Femur (tissue), 1 donor: ENCODE measurements at places on chromosomes 4 and X.

- DNase-seq: no peak
These were observed 63.7 kb upstream of the CD99 start for GRCh38 chrX:2627272-2627867.

GRCh38 chr4:33357121-33357520, 2637.0 kb downstream of the PCDH7 start:
- DNase-seq: no peak

- DNase-seq: no peak
These were observed 101.1 kb upstream of the CYLC1 start for GRCh38 chrX:83759872-83760271.

GRCh38 chr4:148054275-148054674, 322.4 kb downstream of the ARHGAP10 start:
- no peak for DNase-seq

DNA sequence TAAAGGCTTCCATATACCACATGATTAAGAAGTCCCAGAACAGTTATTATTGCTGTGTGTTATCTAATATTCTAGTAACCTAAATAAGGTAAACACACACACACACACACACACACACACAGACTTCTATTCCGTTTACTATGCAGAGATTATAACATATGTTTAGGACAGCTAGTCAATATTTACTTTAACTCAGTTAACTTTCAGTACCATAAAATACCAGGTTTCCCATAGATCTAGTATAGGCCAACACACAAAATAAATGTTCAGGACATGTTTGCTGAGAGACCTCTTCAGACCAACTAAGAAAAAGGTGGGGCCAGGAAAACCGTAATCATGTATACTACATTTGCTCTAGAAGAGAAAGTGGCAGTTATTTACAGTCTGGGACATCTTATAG, 365.5 kb downstream of the KLHL13 start:
- DNase-seq: no peak

DNA sequence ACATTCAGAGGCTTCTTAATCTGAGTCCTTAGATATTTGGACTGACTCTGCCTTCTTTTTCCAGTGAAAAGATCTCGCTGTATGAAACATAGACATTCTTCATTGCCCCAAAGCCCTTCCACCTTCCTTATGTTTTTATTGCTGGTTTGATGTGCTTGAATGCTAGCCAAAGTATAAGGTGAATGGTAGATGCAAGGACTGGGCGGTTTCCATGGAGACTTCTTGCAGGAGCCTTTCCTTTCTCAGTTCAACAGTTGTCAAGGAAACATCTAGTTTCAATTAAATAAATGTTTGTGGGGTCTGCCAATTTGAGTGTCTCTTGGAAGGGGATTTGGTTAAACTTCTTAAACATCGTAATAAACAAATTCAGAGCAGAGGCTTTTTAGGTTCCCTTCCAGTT, 46.0 kb downstream of the REPS2 start:
- no peak for DNase-seq

GRCh38 chr4:40750461-40751258, 905 bp downstream of the NSUN7 start:
- no peak for DNase-seq

GRCh38 chr4:56906489-56907393, 959 bp upstream of the REST start:
- peak; percentile 25 for DNase-seq

- no peak for DNase-seq
These were observed 1034.8 kb downstream of the DMD start for GRCh38 chrX:32176510-32176909.

DNA sequence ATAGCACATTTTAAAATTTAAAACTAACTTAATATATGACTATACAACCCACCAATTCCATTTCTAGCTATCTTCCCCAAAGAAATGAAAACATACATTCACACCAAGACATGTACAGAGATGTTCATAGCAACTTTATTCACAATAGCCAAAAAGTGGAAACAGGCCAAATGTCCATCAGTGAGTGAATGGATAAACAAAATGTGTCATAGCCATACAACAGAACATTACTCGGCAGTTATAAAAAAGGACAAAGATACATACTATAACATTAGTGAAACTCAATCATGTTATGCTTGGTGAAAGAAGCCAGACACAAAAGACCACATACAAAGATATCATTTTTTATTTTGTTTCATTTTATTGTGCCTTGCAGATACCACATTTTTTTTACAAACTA, 396.8 kb downstream of the PACRGL start:
- no peak for DNase-seq

DNA sequence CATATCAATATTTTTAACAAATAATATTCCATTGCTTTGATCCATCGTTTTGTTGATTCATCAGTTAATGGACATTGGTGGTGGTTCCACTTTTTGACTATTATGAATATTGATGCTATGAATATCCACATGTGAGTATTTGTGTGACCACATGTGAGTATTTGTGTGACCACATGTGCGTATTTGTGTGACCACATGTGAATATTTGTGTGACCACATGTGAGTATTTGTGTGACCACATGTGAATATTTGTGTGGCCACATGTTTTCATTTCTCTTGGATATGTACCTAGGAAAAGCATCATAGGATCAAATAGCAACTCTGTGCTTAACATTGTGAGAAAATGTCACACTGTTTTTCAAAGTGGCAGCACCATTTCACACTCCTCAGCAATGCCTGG, 433.6 kb upstream of the FRG1 start:
- no peak for DNase-seq

- DNase-seq: no peak
These were observed 161.0 kb upstream of the GPRIN3 start for GRCh38 chr4:89468602-89469001.

- DNase-seq: no peak
These were observed 94.8 kb downstream of the MAML3 start for GRCh38 chr4:140059159-140059558.

GRCh38 chr4:75781305-75781704, 56.9 kb downstream of the USO1 start:
- no peak for DNase-seq

- DNase-seq: no peak
These were observed 161.3 kb upstream of the PCDH18 start for GRCh38 chr4:137693641-137694040.

GRCh38 chr4:174061026-174061425, 222.4 kb downstream of the FBXO8 start:
- DNase-seq: no peak

GRCh38 chr4:2335729-2336101, 73.8 kb upstream of the MXD4 start:
- DNase-seq: no peak

DNA sequence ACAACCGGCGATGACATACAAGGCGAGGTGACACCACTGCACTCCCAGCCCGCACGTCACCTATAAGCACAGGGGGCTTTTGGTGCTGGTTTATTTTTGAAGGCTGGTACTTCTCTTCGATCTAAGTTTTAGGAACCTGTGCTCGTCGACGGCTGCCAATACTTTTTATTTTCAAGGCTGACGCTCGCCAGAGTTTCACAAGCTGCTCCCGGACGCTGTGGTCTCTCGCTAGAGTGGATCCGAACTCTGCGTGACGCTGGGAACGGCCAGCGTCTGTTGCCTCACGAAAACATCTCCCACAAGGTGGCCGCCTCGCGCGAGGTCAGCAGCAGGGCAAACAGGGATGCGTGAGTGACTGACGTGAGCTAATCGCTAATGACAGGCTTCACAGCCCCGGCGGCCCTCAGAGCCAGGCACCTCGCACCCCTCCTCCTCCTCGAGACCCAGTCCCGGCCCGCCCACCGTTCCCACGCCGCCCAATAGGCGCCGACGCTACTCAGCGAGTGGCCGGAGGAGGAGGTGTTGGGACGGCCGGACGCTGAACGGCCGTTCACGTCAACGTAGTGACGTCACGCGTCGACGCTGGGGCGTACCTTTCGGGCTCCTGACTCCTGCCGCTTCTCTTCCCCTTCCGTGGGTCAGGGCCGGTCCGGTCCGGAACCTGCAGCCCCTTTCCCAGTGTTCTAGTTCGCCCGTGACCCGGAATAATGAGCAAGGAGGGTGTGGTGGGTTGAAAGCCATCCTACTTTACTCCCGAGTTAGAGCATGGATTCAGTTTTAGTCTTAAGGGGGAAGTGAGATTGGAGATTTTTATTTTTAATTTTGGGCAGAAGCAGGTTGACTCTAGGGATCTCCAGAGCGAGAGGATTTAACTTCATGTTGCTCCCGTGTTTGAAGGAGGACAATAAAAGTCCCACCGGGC, at the start of gene CLCN3:
Gene CLCN3, plus strand, starts transcription at position 621 of the 922 bp plus-strand sequence. CDS start 15,351 bp downstream, outside the sequence.
- DNase-seq: peak; percentile 99

DNA sequence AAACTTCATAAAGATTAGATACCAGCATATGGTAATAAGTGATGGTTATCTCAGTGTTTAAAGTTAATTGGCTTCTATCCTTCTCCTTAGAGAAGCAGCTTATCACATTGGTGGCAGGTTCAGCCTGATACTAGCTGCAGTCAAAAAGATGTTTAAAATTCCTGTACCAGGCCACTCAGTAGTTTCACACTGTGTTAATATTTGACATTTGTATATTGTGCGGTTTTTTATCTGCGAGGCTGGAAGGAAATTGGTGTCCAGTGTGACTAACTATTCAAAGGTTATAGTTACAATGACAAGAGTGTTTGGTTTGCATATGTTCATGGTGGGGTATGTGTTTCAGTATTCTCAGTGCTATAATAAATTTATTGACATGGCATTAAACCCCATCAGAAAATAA, 27.5 kb upstream of the TBC1D8B start:
- no peak for DNase-seq

- no peak for DNase-seq
These were observed 1.8 kb downstream of the SGMS2 start for GRCh38 chr4:107826421-107826980.

DNA sequence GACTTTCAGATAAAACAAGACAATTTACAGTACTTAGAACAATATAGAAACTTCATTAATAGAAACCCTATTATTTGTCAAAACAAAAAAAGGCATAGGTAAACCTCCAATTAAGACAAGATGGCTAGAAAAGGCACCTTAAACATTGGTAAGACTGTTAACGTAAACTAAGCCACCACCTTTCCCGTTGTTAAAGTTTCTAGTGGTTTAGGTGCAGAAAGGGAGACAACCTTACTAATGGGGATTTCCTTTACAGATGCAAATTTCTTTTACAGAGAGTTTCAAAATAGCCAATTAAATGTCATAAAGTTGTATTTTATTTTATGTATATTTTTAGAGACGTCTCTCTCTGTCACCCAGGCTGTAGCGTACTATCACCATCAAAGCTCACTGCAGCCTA, 7.5 kb upstream of the NXF3 start:
- DNase-seq: no peak

DNA sequence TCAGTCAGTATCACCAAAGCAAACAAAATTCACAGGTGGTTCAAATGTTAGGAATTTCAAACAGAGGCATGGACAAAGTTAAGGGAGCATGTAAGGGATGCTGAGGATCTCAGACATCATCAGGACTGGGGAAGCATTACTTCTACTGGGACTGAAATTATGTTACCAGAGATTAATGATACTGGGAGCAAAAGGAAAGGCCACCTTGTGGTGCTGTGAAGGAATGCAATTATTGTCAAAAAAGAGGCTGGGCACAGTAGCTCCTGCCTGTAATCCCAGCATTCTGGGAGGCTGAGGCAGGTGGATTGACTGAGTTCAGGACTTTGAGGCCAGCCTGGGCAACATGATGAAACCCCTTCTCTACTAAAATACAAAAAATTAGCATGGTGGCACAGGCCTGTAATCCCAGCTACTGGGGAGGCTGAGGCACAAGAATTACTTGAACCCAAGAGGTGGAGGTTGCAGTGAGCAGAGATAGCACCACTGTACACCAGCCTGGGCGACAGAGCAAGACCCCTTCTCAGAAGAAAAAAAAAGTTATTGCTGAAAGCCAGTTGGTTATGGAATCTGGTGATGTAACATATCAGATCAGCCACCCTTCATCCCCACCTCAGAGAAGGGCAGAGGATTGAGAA, 954.3 kb downstream of the PCDH7 start:
- DNase-seq: no peak

- DNase-seq: no peak
These were observed 7.4 kb downstream of the PRPS2 start for GRCh38 chrX:12798601-12799000.

GRCh38 chrX:148620023-148620422, 119.6 kb downstream of the AFF2 start:
- no peak for DNase-seq

GRCh38 chr4:65399084-65399483, 271.2 kb downstream of the EPHA5 start:
- DNase-seq: no peak

GRCh38 chr4:169096221-169096620, 86.2 kb upstream of the CBR4 start:
- no peak for DNase-seq
